ENCODE measurements at places on chromosomes 2 and 18.

GRCh38 chr2:9057939-9058761 lies 54.7 kb upstream of the MBOAT2 start:
- no peak for DNase-seq

- DNase-seq = no peak
Measured at GRCh38 chr2:95384854-95385569, 17.5 kb upstream of the FAHD2A start.

DNA sequence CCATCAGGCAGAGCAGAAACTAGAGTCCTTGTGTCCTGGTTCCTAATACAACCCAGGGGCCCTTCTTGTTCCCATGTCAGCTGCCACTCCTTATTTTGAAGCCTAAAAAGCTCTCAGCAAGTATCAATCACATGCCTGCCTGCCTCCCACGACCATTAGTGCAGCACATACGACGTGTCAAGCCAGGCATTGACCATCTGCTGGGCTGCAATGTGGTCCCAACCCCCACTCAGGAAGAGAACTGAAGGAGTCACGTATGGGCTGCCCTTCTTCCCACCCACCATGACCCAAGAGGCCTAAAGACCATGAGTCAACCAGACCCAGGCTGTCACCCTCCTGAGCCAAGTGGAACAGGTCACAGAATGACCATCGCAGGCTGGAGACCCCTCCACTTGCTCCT lies 98.8 kb downstream of the KLHL29 start:
- DNase-seq = no peak

- DNase-seq = no peak
Measured at GRCh38 chr2:8753609-8754008, 71.8 kb downstream of the ID2 start.

DNA sequence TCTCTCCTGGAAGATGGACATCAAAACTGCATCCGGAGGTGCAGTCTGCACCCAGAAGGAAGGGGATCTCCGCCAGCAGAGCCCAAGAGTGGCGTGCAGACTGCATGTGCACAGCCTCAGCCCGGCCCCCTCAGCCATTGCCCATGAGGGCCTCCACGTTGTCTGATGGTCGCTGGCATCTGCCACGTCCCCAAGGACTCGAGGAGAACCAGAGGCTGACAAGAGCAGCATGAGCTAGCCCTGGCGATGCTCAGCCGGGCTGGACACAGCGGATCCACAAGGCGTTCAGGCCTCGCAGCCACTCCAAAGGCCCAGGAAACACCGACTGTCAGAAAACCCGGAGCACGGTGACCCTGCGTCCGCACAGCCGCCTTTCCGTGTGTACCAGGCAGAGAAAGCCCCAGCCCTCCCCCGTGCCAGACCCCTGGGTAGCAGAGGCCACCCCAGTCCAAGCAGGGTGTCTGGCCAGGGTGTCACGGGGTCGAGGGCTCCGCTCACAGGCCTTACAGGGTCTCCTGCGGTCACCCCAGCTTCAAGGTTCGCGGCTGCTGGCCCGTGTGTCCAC lies 48.3 kb downstream of the SLC66A2 start:
- no peak for DNase-seq

GRCh38 chr18:62280058-62280457 lies 45.1 kb upstream of the TNFRSF11A start:
- DNase-seq = no peak

- DNase-seq = no peak
Measured at GRCh38 chr2:138267161-138267901, 234.2 kb upstream of the SPOPL start.

- DNase-seq = no peak
Measured at GRCh38 chr2:217466805-217467204, 536.0 kb downstream of the TNS1 start.

DNA sequence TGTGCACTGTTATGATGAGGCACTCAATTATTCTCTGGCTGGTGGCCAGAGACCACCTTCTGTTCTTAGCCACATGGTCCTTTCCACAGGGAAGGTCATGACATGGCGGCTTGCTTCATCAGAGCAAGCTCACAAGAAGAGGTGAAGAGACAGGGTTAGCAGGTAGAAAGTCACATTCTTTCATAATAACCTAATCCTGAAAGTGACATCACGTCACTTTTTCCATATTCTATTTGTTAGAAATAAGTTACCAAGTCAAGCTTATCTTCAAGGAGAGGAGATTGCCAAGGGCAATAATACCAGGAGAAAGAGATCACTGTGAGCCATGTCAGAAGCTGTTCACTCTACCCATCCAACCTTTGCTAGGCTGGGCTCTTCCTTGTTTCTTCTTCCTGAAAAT lies 139.4 kb downstream of the OSR1 start:
- no peak for DNase-seq

GRCh38 chr2:27973592-27973991 lies 83.1 kb downstream of the BABAM2 start:
- DNase-seq = no peak

- no peak for DNase-seq
Measured at GRCh38 chr2:238256111-238256510, 16.3 kb upstream of the HES6 start.

DNA sequence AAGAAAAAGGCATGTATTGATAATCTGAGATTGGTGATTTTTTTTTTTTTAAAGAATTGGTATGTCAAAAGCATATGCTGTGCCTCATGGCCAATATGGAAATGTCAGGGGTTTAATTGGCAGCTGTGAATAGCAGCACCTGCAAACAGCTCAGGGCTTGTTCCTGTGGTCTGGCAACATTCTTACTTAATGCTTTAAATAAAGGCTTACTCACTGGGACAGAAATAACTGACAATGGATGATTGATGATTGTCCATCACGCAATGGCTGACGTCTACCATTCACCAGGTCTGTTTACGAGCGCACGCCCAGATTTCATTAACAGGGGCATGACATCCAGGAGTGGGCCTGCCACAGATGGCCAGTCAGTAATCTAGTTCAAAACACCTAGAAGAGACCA lies 66.7 kb downstream of the ETAA1 start:
- DNase-seq = no peak

- DNase-seq = no peak
Measured at GRCh38 chr2:46091004-46091403, 206.2 kb upstream of the EPAS1 start.

DNA sequence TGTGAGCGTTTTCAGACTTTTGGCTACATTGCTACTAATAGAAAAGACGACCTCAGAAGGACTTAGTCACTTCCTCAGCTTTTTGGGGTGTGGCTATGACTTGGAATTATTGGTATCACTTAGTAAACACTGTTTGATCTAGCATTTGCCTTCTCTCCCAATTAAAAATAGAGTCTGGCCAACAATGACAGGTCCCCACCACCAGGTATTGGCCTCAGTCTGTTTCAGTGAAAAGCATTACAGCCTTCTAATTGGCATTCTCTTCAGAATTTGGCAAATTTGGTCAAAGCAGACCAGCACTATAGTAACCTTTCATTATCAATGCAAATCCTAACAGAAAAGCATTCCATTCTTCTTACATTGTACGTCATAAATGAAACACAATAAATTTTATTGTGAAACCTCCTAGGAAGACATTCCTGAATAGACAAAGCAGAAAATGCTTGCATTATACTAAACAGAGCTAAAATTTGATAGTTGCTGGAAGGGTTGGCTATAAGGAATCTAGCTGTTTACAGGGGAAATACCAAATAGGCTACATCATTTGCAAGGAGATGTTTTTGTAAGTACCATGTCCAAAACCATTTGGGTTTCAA lies 613.9 kb downstream of the IRS1 start:
- no peak for DNase-seq

DNA sequence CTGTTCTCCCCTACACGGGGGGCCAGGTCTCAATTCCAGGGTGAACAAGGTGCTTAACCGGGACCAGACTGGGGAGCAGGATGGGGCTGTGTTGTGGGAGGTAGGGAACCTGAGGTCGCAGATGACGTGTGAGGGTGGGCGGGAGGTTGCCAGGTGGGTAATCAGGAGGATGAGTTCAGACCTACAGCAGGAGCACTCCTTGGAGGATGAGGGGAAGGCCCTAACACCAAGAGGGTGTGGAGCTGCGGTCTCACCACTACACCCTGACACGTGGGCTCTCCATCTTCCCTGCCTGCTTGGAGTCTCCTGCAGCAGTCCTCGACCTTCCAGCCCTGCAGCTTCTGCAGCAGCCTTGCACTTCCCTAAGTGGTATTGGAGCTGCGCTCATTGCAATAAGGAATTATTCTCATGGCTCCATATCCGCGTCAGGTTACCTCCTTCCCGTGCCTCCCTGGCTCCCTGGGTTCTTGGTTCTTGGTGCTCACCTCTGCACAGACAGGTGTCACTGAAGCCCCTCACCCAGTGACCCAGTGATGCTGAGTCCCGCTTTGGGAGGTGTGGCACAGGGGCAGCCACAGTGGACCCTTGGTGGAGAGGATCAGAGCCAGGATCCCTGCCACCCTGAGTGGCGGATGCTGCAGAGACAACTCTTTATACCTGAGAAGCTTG lies 15.5 kb downstream of the SH3BP4 start:
- no peak for DNase-seq

DNA sequence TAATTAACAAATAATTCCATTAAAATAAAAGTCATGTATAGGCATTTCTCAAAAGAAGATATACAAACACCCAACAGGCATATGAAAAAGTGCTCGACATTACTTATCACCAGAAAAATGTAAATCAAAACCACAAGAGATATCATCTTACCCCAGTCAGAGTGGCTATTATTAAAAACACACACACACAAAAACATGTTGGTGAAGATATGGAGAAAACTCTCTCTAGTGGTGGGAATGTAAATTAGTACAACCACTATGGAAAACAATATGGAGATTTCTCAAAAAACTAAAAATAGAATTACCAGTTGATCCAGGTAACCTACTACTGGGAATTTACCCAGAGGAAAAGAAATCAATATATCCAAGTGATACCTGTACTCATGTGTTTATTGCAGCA lies 966.3 kb upstream of the POU3F3 start:
- no peak for DNase-seq

GRCh38 chr2:182732736-182733135 lies 16.7 kb downstream of the DNAJC10 start:
- no peak for DNase-seq

GRCh38 chr18:24560511-24560981 lies 100.1 kb downstream of the HRH4 start:
- no peak for DNase-seq
